ENCODE measurements at places on chromosomes 7 and 10.

GRCh38 chr7:81816312-81816711 lies 46.5 kb upstream of the HGF start:
- no peak for DNase-seq

GRCh38 chr10:44968091-44968490 lies 8.5 kb downstream of the RASSF4 start:
- peak; percentile 71 for DNase-seq

GRCh38 chr7:6179620-6180343 lies 92.6 kb downstream of the CYTH3 start:
- DNase-seq, result no peak

DNA sequence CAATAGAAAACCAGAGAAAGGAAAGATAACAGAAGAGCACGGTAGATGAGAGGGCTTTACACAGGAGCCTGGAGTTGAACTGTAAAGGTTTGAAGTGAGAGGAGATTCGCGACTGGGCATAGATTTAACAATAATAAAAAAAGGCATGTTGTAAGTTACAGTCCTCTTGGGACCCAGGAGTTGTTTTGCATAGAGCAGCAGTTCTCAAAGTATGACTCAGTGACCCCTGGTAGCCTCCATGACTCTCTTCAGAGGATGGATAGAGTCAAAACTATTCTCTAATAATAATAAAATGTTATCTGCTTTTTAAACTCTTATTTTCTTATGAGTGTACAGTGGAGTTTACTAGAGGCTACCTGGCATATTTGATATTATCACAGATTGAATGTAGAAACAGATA lies 262.3 kb downstream of the SORCS3 start:
- DNase-seq, result no peak

DNA sequence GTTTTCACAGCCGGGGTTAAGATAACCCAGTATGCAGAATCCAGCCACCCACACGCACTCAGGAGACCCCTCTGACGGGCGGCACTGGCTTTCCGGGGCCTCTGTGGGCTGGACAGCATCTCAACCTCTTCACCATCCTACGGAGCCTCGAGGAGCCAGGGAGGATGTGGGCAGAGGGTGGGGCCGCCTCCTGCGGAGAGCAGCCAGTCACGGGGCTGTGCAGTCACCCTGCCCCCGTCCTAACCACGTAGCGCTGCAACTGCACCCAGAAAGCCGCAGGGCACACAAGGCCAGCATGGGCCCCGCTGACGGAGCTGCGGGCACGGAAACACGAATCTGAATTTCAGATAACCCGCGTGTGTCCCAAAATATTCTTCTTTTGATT lies 270.3 kb downstream of the ELFN1 start:
- DNase-seq, result peak; percentile 88

- no peak for DNase-seq
Observed at GRCh38 chr7:135811506-135811905, 62.9 kb upstream of the FAM180A start.
